ENCODE measurements at places on chromosomes 2 and 18.

- no peak for DNase-seq
These were observed 23.5 kb downstream of the PSMG2 start for GRCh38 chr18:12726331-12726730.

DNA sequence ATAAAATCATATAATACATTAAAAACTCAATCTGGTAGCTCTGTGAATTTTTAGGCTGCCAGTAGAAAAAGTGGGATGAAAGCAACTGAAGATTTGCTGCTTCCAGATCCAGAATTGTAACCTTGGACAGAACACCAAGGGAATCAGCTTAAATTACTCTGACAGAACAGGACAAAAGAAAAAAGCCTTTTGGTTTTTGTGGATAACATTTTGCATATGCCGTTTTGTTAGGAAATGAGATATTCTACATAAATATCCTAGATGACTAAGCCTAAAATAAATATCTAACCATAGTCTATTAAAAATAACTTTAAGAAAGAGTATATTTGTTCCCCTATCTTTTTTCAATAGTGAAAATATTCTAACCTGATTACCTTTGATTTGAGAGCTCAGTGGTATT is 148.7 kb upstream of the DOCK10 start:
- no peak for DNase-seq

DNA sequence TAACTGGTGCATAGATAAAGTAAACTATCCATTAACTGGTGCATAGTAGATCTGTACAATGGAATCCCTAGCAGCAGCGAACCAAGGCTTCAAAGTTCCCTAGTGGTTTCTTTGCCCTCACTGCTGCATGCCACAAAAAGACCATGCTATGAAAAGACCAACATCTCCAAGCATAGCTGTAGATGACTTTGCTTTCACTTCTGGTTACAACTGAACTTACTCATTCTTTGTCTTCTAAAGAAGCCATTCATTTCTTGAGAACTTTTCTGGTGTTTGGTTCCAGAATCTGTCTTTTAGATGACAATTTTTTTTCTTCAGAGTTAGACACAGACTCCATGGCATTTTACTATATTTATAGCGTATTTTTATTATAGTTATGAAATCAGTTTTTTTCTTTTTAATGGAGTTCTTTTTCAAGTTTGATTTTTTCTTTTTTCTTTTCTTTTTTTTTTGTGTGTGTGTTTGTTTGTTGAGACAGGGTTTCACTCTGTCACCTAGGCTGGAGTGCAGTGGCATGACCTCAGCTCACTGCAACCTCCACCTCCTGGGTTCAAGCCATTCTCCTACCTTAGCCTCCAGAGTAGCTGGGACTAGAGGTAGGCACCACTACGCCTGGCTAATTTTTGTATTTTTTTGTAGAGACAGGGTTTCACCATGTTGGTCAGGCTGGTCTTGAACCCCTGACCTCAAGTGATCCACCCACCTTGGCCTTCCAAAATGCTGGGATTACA is 63.6 kb downstream of the SLC35F5 start:
- peak; percentile 89 for DNase-seq

GRCh38 chr2:42652086-42652485 is 83.7 kb downstream of the MTA3 start:
- DNase-seq = peak; percentile 86

DNA sequence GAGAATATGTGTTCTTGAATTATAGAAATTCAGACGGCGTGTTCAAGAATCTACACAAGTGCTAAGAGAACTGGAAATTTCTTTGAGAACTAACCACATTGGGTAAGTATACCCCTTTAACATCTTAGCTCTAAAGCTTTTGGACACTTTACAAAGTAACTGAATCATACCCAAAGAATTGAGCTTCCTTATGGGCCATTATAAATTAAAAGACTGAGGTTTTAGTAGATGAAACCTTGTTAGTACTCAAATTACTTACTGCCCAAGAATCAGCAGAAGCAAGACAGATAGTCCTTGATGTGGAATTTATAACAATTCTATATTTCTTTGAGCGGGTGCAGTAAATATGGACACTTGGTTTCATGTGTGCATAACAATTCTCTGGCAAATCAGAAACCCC is 168.3 kb downstream of the PRPF40A start:
- DNase-seq = no peak
